ENCODE measurements at places on chromosomes 7 and 10.

DNA sequence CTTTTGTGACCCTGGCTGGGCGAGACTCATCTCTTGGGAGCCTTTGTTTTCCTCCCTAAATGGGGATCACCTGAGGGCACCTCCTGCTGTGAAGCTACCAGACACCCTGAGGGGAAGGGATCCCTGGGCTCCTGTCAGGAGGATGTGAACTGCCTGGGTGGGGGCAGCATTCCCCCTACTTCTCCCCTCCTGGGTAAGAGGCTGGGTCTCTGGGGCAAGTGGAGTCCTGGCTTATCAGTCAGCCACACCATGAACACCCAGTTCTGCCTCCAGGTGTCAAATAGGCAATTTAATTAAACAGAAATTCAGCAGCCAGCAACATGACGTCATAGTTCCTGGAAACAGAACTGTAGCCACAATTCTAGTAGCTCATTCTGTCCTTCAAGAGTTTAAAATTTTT lies 97.7 kb upstream of the RET start:
- no peak for DNase-seq

DNA sequence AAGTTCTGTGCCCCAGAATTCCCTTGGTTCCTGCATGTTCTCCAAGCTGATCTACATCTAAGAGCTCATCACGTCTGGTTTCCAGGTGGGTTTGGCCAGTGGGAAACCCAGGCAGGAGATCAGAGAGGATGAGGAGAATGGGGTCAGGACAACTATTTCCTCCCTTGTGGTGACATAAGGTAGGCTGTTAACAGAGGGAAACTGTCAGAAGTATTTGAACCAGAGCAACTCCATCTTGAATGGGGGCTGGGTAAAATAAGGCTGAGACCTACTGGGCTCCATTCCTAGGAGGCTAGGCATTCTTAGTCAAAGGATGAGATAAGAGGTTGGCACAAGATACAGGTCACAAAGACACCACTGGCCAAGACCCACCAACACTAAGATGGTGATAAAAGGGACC lies 19.1 kb downstream of the GARIN1A start:
- no peak for DNase-seq

DNA sequence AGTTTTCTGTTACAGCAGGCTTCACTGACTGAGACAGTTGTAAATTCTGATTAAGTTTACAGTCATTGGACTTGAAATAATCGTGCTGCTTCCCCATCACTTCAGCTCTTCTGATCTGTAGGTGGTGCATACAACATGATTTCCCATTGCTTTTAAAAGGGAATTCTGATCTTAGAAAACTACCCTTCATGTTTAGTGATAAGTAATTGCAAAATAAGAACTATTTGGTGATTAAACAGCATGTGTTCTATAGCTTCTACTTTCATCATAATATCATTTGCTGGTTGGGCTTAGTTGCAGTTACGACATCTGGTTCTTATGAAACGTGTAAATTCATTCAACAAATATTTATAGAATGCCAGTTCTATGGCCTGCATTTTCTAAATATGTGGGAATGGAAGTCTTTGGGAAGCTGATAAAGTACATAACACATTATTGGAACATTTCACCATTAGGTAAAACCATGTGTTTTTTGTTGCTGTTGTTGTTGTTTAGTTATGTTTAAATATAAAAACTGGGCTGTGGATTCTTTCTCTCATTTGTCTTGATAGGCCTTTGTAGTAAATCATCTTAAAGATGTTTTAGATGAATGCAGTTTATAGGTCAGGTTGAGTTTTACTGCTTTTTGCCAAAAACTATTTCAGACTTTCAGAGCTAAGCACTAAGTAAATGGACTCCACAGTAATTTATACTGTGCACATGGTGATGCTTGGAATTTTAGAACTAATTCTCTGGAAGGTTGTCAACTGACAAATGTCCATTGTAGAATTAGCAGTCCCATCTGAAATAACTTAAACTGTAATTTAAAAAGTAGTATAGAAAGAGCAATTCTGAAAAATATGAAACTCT lies 13.1 kb downstream of the GNAI1 start:
- DNase-seq, result no peak

- DNase-seq, result no peak
Observed at GRCh38 chr7:158761945-158762344, 57.3 kb upstream of the NCAPG2 start.

GRCh38 chr7:44077061-44077460 lies 5.3 kb downstream of the POLM start:
- DNase-seq, result no peak

DNA sequence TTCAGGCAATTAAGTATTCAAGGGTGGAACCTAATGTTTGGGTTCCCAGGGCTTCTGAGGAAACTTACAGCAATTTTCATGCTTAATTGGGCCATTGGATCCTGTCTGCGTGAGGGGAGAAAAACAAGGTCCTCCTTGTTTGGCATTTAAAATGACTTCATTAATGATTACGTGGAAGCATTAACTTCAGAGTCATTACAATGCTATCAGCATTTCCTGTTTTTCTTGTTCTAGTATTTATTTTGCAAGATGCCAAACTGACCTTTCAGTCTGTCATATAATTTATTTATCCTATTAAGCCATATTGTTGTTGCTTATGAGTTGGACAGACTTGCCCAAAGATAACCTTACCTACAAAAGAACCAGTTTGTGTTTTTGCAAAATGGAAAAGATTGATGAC lies 324.1 kb upstream of the LRRN3 start:
- no peak for DNase-seq

GRCh38 chr10:11655836-11656235 lies 44.4 kb upstream of the USP6NL start:
- DNase-seq, result no peak

- DNase-seq, result no peak
Observed at GRCh38 chr10:43166880-43167497, 28.7 kb downstream of the CSGALNACT2 start.

- no peak for DNase-seq
Observed at GRCh38 chr7:28330384-28331070, 81.8 kb upstream of the CREB5 start.

GRCh38 chr7:67659091-67659490 lies 662.5 kb downstream of the TYW1 start:
- no peak for DNase-seq

GRCh38 chr10:132591166-132591971 lies 53.8 kb downstream of the INPP5A start:
- DNase-seq, result no peak

DNA sequence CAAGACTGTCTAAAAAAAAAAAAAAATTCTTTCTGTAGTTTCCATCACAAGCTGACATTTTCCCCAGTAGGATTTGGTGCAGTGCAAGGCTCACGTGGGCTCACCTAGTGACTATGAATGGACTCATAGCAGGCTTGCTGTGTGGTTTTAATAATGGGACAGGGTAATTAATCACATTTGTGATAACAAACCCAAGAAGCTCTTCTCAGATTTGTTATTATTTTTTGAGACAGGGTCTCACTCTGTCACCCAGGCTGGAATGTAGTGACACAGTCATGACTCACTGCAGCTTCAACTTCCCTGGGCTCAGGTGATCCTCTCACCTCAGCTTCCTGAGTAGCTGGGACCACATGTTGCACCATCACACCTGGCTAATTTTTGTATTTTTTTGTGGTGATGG lies 40.0 kb downstream of the NACAD start:
- no peak for DNase-seq

DNA sequence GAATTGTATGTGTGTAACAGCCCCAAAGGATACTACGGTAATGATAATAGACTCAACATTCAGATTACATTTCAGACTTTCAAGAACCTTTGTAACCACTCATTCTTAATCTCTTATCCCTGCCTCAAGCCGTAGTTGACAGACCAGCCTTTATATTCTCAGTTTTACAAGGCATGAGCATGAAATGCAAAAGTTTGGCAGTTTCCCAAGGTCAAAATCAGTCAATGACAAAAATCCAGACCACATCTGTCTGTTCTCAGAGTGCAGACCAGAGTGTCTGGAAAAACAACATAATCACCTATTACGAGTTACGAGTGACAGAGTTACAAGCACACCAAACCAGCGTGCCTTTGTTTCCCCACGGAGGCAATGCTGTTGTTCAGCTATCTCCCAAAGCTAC lies 178.6 kb upstream of the LRGUK start:
- no peak for DNase-seq

GRCh38 chr7:12771378-12771877 lies 84.0 kb downstream of the ARL4A start:
- DNase-seq, result no peak

DNA sequence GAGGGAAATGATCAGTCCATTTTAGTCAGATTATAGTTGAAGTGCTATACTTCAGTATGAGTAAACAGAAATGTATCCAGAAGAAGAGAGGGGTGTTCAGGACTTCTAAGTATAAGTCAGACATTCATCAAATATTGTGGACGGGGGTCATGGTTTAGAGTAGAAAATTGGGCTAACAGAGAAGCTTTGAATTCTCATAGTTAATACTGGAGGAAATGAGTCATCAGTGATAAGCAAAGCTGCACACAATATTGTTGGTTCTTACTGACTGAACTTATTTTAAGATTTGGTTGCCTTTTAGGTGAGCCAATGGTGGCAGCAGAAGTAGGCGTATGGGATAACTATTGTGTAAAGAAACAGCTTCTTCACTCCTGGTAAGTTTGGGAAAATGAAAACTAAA lies 1.7 kb upstream of the SUMF2 start:
- no peak for DNase-seq

- DNase-seq, result peak; percentile 9
Observed at GRCh38 chr10:51074238-51075028, at the start of gene PRKG1. Gene PRKG1 (plus strand): TSS chr10:51074487.

GRCh38 chr10:13853854-13854253 lies 267.1 kb downstream of the PRPF18 start:
- no peak for DNase-seq

DNA sequence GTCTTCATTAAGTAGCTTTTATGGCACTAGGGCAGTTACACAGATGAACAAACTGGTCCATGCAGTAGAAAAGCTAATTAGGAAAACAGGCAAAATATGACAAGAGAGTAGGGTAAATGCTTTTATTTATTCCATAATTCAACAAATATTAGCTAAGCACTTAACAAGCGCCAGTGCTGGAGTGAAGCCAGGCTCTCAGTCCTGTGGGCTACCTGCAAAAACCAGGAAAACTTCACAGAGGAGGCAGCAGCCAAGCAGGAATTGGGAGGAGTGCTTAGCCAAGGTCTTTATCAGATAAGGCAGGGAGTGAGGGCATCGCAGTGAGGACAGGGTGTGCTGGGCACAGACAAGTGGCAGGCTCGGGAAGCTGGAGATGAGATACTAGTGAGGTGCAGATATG lies 4.9 kb upstream of the KAT6B start:
- DNase-seq, result no peak

- no peak for DNase-seq
Observed at GRCh38 chr7:157009778-157010587, 480 bp downstream of the MNX1 start.

DNA sequence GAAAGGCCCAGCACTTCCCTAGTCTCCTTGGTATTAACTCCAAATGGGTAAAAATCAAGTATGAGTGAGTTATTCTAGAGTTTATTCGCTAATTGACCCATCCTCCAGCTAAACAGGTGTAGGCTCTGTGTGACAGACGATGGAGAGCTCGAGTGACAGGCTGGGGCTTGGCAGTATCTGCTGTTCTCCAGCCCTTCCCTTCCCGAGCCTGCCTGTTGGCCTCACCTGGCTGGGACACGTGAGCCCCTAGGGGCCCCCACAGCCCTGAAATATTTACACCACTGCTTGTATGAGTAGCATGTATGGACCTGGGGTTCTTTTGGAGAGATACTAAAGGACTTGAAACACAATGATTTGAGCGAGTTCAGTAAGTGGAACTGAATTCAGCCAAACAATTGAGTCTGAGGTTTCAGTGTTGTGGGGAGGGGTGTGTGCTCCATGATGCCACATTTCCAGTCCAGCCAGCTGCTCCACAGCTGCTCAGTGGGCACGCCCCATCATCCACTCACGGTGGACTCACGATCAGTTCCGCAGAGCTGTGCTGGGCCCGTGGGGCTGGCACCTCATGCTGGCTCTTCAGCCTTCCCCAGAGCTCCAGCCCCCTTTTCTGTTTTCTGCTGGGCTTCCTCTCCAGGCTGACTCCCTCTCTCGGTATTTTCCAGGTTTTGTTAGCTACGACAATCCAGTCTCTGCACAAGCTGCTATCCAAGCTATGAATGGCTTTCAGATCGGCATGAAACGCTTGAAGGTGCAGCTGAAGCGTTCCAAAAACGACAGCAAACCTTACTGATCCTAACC lies 283.0 kb downstream of the USP6NL start:
- DNase-seq, result no peak

- no peak for DNase-seq
Observed at GRCh38 chr10:7948371-7949000, 106.0 kb upstream of the GATA3 start.

DNA sequence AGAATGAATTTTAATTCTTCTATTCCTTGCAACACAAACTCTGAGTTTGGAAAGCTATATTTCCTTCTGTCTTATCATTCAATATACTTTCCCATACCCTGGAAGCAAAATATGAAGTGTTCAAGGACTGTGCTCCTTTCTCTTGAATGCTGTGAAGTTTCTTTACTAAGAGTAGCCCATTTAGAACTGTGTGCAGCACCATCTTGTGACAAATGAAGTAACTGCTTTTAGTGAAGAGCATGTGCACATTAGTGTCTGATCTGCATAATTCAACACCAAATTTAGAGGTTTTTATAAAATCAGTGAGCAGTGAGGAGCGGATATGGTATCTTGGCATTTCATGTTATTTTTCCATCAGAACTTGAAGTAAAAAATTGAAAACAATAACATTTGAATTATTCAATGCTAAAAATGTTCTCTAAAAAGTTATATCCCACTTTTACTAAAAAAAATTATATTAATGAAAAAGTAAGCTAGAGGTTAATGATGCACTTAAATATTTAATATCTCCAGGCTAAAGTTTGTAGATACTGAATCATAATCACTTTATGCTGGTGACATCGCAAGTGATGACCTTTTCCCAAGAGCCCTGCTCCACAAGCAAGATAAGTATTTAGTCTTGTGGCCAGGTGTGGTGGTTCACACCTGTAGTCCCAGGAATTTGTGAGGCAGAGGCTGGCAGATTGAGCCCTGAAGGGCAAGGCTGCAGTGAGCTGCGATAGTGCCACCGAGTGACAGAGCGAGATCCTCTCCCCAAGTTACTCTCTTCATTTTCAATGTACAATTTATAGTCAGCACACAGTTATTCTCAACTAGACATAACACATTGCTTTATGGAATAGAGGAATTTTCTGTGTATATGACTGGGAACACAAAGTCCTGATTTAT lies 108.8 kb upstream of the PCLO start:
- DNase-seq, result no peak

- DNase-seq, result no peak
Observed at GRCh38 chr7:119594956-119595355, 678.0 kb upstream of the KCND2 start.

GRCh38 chr7:2510909-2511768 lies 8.4 kb upstream of the LFNG start:
- peak; percentile 56 for DNase-seq
